ENCODE measurements at places on chromosomes 6 and 20.

DNA sequence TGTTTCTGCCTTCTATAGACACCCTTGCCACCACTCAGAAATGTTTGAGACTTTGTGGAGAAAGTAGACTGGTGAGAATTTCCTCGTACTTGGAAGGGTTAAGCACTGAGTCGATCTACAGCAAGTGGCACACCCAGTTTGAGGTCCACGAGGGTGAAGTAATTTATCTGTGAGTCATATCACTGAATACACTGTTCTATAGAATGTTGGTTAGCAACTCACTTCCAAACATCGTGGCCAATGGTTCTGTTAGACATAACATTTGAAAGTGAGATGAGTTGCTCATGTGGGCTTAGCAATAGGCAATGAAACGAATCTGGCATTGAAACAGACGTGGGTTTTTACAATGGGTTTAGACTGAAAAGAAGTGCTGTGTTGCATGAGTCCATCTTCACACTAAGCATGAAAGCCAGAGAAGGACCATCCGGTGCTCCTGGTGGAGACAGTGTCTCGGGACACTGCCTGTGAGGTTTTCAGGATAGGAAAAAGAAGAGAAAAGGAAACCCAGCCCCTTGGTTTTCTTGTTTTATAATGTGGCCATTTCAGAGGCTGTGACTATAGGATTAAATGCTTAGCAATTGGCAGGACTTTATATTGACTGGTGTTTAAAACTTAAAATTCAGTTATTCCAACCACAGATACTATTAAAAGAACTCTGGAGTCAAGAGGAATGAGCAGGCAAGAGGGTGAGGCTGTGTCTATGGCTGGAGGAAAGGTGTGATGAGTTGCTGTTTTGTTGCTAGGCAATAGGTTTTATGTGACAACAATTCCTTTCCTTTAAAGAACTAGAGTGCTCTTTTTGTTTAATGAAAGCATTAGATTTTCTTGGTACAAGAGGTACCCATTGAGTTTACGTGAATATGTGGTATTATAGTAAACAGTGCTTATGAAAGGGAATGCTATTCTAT, 31.0 kb upstream of the EZR start:
- no peak for DNase-seq

GRCh38 chr6:147870506-147871110, 362.1 kb downstream of the SAMD5 start:
- no peak for DNase-seq

- no peak for DNase-seq
These were observed 684 bp upstream of the DNAH8 start for GRCh38 chr6:38714239-38715015.

DNA sequence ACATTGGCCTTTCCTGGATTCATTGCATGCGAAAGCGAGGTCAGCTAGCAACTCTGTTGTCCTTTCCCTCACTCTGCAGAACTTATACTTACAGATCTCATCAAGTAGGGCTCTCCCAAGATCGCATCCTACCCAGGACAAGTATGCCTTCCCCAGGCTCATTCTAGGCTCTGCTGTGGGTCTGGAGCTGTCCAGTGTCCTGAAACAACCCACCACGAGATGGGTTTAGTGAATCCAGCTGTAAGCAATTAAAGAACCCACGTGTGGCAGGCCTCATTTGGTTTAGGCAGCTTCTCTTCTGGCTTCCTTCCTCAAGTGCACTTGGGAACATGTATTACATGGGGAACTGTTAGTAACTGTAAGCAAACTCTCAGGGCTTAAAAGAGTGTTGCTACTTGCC, 406.5 kb upstream of the CHD6 start:
- DNase-seq: no peak

- DNase-seq: no peak
These were observed 53.7 kb downstream of the BMP7 start for GRCh38 chr20:57212534-57213276.

DNA sequence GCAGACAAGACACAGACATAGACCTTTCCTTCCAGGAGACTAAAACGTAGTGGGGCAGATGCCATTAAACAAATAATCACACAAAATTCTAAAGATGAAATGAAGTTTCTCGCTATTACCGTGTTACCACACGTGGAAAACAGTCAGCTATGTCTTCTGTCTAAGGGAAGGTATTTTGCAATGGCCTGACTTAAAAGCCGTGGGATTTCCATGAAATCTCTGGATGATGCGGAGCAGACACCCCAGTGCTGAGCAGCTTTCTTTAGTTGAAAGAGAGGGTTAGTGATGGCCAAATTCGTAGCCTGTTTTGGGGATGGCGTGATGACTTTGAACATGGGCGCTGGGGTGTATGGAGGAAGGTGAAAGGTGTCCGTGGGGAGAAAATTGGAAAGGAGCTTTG, 281.8 kb downstream of the NRN1 start:
- no peak for DNase-seq

- DNase-seq: no peak
These were observed 96.8 kb downstream of the PDE10A start for GRCh38 chr6:165566088-165566828.

DNA sequence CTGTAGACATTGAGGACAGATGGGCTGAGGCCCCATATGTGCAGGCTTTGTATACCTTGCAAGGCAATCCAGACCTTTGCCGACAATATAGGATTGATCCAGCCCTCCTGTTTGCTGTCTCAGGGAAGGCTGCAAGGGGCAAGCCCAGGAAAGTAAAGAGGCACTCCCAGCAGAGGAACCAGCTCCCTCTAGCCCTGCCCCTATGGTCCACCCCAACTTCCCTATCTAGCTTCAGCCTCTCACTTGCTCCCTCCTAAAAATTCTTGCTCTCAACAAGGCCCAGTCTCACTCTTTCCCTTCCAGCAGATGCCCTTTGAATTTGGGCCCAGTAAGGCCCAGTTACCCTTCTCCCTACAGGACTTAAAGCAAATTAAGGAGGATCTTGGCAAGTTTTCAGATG, 92.6 kb downstream of the JARID2 start:
- no peak for DNase-seq

GRCh38 chr20:36873498-36874189, 2.3 kb upstream of the TLDC2 start:
- DNase-seq: no peak

DNA sequence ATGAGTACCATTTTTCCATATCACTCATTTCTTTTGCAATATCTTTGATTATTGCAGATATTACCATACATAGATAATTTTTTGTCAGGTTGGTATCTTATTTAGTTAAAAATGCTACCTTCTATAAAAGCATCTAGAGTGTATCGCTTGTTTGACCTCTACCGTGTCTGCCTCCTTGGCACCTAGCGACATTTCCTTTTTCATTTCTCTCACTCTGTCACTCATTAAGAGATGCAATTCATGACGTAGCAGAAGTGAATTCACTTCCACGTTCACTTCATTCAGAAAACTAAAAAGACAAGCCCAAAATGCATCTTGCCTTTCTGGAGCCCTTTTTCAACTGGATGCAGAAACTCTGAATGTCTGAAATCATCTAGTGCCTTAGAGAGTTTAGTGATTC, 172.9 kb downstream of the MMS22L start:
- DNase-seq: no peak

GRCh38 chr6:140970485-140970884, 1162.2 kb upstream of the GJE1 start:
- DNase-seq: no peak

GRCh38 chr6:127383988-127384387, 40.6 kb upstream of the ECHDC1 start:
- no peak for DNase-seq

GRCh38 chr6:18390476-18390875, 3.3 kb downstream of the RNF144B start:
- DNase-seq: no peak

- no peak for DNase-seq
These were observed 73.9 kb upstream of the DUSP22 start for GRCh38 chr6:218153-219018.

DNA sequence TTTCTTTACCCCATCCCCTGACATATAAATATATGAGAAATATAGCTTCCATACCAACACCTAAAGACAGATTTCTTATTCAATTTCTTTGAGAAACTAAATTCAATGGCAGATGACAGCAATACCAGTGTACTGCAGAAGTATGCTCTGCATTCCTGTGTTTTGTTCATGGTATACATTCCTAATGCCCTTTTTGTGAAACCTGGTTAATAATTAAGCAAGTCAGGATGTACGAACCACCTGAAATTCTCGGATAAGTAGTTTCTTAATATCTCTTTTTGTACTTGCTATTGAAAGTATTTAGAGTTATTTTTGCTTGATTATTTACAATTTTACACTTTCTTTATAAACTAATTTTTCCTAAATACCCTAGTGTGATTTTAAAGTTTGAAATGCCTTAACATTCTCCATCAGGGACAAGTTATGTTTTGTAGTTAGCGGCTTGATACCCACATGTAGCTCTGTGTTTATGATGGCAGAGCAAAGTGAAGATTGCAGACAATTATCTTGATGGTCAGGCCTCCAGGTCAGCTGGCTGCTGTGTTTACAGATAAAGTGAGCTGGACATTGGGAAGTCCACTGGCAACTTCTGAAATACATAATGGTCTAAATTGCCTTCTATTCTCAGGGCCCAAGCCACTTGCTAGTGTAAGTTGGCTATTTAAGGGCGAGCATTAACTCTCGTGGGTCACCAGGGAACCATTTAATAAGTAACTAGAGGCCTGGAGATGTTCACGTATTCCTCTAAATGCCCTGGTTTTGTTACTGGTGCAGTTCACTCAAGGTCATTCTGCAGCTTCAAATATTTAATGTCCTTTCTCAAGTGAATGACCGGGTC, 58.2 kb downstream of the PLCB1 start:
- no peak for DNase-seq

- no peak for DNase-seq
These were observed 186.0 kb upstream of the NOX3 start for GRCh38 chr6:155641603-155642002.

GRCh38 chr6:154471609-154472362, 38.7 kb downstream of the CNKSR3 start:
- no peak for DNase-seq

DNA sequence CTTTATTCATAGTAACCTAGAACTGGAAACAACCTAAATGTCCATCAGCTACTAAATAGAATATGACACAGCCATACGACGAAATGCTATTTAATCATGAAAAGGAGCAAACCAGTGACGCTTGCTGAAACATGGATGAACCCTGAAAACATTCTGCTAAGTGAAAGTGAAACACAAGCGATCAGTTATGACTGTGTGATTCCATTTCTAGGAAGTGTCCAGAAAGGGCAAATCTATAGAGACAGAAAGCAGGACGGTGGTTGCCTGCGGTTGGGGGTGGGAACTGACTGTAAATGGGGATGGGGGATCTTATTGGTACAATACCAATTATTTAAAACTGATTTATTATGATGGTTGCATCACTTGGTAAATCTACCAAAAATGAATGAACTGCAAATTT, 126.8 kb downstream of the IPCEF1 start:
- no peak for DNase-seq

DNA sequence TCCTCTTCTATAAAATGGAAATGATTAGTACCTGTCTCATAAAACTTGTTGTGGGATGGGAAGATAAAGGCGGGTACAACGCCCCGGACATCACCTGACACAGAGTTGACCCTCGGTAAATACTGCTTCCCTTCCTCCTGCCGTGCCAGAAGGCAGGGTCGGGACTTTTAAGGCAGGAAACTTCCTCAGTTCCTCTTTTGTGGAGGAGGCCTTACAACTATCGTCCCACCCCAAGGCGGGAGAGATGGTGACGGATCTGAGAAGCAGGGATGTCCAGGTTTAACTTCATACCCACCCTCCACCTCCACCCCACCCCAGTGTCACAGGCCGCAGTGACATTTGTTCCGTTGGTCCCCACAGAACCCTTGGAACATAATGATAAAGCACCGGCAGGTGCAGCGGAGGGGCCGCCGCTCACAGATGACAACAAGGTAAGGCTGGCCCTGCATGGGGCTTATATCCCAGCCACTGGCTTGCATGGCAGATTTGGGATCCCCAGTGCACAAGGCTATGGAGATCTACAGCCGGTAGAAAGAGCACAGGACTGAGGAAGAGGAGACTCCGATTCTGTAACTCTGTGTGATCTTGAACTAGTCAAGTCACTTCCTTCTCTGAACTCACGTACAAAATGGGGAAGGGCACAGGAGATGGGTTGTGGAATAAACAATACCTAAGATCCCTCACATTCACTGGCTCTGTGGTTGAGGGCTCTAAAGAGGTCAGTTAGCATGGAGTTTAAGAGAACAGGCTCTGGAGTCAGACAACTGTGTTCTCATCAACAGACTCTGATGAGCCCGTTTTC, 764 bp downstream of the DNTTIP1 start:
- no peak for DNase-seq

GRCh38 chr6:105757512-105758200, 328.5 kb upstream of the PRDM1 start:
- no peak for DNase-seq

- DNase-seq: no peak
These were observed 7.5 kb upstream of the CCDC28A start for GRCh38 chr6:138765896-138766655.

GRCh38 chr20:48832405-48832730, 4.6 kb upstream of the PREX1 start:
- no peak for DNase-seq

GRCh38 chr6:16409531-16410441, 171.4 kb downstream of the GMPR start:
- DNase-seq: no peak

- DNase-seq: no peak
These were observed 8.2 kb downstream of the SPINT3 start for GRCh38 chr20:45507011-45507820.

DNA sequence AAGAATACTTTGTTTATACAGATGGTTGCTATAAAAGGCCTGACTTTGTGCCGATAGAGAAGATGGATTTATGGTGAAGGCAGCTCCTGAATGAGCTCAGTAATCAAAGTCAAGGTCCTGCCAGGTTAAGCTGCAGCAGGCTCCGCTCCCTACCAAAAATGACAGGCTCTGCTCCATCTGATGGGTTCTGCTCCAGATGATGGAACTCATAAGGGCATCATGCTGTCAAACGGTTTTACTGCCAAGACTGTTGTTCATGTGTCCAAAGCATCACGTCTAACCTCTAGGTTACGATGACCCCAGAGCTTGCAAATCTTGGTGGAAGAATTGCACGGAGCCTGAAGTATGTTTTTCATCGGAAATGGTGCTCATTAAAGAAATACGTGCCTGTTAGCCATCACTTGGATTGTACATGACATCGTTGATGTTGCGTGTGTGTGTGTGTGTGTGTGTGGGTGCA, 19.2 kb upstream of the PTGIS start:
- DNase-seq: no peak

- DNase-seq: no peak
These were observed 197.3 kb downstream of the UNC5CL start for GRCh38 chr6:40841721-40842120.

DNA sequence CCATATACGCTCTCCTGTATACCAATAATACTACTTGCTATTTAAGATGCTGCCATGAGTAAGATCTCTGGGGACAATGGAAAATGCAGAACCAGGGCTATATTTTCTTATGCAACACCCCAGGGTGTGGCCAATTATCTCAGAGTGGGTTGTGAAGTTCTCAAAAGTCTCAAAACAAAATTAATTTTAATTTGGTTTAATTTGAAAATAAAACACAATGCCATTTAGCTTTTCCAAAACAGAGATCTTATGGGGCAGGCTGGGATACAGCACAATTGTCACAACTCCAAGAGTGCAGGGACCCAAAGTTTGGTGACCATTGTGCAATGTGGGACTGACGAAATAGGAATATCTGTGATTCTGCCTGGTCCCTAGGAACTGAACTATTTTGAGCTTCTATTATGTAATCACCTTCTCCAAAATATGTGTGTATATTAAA, 43.1 kb downstream of the MBOAT1 start:
- no peak for DNase-seq
